ENCODE measurements at places on chromosomes 12 and 14. TPM values are rescaled to one million over a fixed set of nuclear protein-coding genes. Genes with fewer than 3 reads are reported as not detected.

DNA sequence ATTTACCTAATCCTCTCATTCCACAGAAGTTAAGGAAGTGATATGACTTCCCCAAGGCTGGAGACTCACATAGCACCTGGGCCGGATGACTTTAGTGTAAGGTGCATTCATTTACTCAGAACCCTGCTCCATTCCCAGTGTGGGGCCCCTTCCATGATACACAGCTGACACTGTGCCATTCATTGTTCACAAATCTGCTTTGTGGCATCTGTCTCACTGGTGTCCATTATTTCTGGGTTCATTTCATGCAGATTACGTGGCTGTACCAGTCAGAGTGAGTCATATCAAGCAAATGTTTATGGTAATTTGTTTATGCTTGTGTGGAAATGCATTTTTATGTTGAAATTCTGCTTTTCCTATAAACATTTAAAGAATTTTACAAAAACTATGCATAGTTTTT is 5.2 kb downstream of the ANO4 start:
- H3K27ac ChIP-seq, result no peak overlapping the region
- peaks cover 9% of the 10 kb centered on the region for H3K27me3 ChIP-seq
- peak; percentile 18 for DNase-seq
- peaks cover 6% of the 10 kb centered on the region for H3K36me3 ChIP-seq

GRCh38 chr14:68936476-68936875 is 42.6 kb downstream of the ACTN1 start:
- no peak overlapping the region for H3K4me3 ChIP-seq
- no peaks in the 10 kb centered on the region for H3K27me3 ChIP-seq
- H3K36me3 ChIP-seq, result peaks cover 12% of the 10 kb centered on the region
- peaks cover 42% of the 10 kb centered on the region for H3K4me1 ChIP-seq

GRCh38 chr12:91382081-91382543 is 199.5 kb upstream of the DCN start:
- peaks cover 19% of the 10 kb centered on the region for H3K4me1 ChIP-seq
- H3K27ac ChIP-seq, result peak overlapping the region; percentile 21
- no peaks in the 10 kb centered on the region for H3K27me3 ChIP-seq
- H3K36me3 ChIP-seq, result no peaks in the 10 kb centered on the region

DNA sequence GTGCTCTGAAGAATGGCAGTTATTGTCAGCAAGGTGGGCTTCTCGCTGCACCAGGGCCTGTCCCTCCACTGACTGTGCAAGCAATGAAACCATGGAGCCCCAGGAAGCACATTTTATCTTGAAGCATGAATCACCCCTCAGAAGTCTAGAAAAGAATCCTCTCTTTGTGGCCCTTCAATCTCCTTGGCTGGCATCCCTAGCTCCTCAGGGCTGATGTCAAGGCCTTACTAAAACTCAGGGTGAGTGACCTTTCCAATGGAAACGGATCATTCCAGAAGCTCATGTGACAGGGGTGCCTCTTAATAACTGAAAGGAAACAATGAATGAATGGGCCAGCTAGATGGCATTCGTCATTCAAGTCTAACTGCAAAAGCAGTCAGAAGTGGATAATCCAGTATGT is 22.3 kb upstream of the PLEKHH1 start:
- peaks cover 12% of the 10 kb centered on the region for H3K27me3 ChIP-seq
- H3K4me1 ChIP-seq, result no peaks in the 10 kb centered on the region
- no peak overlapping the region for H3K27ac ChIP-seq
- no peak for DNase-seq
- no peak overlapping the region for H3K4me3 ChIP-seq

- H3K36me3 ChIP-seq, result peaks cover 69% of the 10 kb centered on the region
- no peak for DNase-seq
- peaks cover 35% of the 10 kb centered on the region for H3K4me1 ChIP-seq
These were observed 31.1 kb downstream of the ELK3 start for GRCh38 chr12:96225044-96225855.

- H3K27ac ChIP-seq, result no peak overlapping the region
- no peaks in the 10 kb centered on the region for H3K36me3 ChIP-seq
- DNase-seq, result no peak
These were observed 980.5 kb downstream of the TMEM121 start for GRCh38 chr14:106506881-106507305.

GRCh38 chr14:62706217-62706616 is 339.0 kb downstream of the KCNH5 start:
- no peaks in the 10 kb centered on the region for H3K36me3 ChIP-seq
- H3K4me1 ChIP-seq, result no peaks in the 10 kb centered on the region
- no peak for DNase-seq
- no peak overlapping the region for H3K27ac ChIP-seq
- no peaks in the 10 kb centered on the region for H3K27me3 ChIP-seq

DNA sequence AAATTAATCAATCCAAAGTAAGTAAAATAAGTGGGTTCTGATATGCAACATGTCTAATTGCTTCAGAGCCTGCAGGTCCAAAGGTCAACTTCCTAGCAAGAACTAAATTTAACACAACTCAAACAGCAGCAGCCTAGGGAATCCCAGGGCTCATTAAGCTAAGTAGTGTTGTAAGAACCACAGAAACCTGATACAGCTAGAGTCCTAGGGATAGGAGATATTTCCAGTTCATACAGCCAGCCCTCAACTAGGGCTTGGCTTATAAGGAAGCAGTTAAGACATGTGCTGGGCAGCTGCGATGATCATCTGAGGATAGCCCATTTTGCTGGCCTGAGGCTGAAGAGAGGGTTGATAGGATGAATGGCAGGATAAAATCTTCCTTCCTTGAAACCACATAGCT is at the start of gene OR4Q3:
OR4Q3 (plus strand) TSS at position 316 of the 400 bp plus-strand sequence.
- no peak within 1 kb of the TSS for H3K27ac ChIP-seq
- peaks cover 11% of the 10 kb centered on the region for H3K27me3 ChIP-seq
- H3K4me1 ChIP-seq, result no peaks in the 10 kb centered on the region
- no peak within 1 kb of the TSS for H3K4me3 ChIP-seq
- no peak for DNase-seq

DNA sequence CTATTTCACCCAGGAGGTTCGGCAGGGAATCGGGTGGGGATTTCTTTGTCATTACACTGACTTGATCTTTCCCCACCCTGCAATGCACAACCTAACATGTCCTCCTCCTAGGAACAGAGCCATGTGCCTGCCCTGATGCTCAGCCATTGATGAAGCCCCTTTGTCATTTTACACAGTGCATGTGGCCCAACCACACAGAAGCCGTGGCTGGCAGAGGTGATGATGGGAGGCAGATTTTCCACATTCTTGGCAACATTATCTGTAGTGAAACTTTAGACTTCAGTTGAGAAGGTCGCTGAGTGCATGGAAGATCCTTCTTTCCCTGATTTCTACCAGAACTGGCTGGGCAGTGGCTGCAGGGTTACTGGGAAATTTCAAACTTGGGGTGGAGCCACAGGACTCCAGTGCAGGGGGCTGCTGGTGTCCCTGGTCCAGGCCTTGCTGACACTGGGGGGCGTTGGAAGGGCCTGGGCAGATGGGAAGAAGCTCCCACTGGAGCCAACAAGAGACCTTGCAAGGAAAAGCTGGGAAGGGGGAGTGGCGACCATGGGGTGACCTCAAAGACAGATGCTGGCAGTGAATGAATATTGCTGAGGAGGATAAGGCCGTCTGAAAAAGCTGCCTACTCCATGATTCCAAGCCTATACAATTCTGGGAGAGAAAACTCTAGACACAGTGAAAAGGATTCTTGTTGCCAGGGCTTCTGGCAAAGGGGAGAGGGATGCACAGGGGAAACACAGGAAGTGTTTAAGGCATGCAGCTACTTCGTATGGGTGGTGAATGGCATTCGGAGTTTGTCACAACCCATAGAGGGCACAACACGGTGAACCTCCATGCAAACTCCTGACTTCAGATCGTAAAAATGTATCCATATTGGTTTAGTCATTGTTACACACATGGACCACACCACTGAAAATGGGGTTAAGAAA is 41.8 kb upstream of the P2RX7 start:
- no peak for DNase-seq
- no peak overlapping the region for H3K4me3 ChIP-seq
- peaks cover 9% of the 10 kb centered on the region for H3K27me3 ChIP-seq
- H3K36me3 ChIP-seq, result no peaks in the 10 kb centered on the region

DNA sequence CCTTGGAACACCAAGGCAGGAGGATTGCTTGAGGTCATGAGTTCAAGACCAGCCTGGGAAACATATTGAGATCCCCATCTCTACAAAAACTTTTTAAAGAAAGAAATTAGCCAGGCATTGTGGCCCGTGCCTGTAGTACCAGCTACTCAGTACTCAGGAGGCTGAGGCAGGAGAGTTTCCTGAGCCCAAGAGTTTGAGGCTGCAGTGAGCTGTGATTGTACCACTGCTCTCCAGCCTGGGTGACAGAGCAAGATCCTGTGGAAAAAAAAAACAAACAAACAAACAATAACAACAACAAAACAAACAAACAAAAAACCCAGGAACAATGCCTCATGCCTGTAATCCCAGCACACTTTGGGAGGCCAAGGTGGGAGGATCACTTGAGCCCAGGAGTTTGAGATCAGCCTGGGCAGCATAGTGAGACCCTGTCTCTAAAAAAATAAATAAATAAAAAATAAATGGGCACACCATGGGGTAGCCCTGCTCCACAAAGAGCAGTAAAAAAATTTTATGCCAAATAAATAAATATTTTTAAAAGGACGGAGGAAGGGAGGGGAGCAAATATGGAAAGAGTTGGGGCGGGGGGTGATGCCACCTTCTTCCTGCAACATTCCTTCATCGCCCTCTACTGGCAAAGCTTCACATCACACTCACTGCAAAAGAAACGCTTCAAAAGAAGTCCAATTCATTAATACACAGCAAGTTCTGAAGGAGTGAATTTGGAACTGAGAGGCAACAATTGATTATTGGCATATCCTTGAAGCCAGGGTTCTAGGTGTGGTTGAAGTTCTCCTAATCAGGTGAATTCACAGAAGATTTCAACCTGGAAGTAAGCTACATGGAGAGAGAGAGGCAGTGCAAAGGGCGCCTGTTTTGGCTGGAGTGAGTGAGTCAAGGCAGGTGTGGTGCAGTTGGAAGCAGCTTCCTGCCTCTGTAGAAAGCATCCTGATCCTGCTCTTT is 8.8 kb upstream of the GNPTAB start:
- H3K27me3 ChIP-seq, result no peaks in the 10 kb centered on the region
- no peak overlapping the region for H3K4me3 ChIP-seq
- H3K36me3 ChIP-seq, result no peaks in the 10 kb centered on the region

DNA sequence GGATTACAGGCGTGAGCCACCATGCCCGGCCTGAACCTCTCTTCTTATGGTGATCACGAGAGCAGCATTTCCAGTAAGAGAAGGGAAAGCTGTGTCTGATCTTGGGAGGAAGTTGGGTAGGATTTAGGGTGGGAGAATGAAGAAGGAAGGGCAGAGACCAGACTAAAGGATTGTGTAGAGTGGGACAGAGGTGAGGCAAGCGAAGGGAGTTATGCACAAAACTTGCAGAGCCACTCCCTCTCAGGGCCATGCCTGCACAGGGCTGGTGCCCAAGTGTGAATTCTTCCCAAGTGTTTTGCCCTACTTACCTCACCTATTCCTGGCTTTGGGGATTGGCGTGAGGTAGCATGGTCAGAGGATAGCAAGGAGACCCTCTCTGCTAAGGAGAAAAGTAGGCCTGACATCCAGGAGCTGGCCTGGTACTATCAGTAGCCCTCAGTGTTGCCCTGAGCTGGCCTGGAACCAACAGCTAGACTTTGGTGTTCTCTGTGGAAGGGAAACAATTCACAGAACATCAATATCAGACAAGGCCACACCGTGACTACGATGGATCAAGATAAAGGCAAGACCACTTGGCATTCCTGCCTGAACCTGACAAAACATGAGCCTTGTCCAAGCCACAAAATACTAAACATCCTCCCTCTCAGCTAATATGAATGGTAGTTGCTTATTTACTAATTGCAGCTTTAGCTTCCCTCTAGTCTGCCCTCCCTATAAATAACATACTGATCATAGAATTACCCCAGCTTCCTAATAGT is 201.0 kb upstream of the AMIGO2 start:
- DNase-seq, result no peak
- no peaks in the 10 kb centered on the region for H3K36me3 ChIP-seq
- H3K27me3 ChIP-seq, result no peaks in the 10 kb centered on the region
- no peak overlapping the region for H3K4me3 ChIP-seq
- H3K27ac ChIP-seq, result no peak overlapping the region
- peaks cover 28% of the 10 kb centered on the region for H3K4me1 ChIP-seq

DNA sequence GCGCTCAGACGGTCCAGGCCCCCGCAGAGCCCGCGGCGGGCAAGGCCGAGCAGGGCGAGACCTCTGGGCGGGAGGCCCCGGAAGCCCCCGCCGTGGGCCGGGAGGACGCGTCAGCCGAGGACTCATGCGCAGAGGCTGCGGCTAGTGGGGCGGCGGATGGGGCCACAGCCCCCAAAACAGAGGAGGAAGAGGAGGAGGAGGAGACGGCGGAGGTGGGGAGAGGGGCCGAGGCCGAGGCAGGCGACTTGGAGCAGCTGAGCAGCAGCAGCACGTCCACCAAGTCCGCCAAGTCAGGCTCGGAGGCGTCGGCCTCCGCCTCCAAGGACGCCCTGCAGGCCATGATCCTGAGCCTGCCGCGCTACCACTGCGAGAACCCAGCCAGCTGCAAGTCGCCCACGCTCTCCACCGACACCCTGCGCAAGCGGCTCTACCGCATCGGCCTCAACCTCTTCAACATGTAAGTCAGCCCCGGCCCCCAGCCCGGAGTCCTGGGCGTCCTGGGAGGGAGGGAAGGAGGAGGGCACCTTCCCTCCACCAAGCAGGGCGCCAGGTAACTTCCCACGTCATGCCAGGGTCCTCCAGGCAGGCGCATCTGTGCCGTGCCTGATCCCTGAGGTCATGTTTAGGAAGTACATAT is 72.4 kb downstream of the IQSEC3 start:
- H3K27me3 ChIP-seq, result peaks cover 41% of the 10 kb centered on the region
- DNase-seq, result no peak
- H3K4me3 ChIP-seq, result no peak overlapping the region
- H3K4me1 ChIP-seq, result no peaks in the 10 kb centered on the region
- H3K36me3 ChIP-seq, result no peaks in the 10 kb centered on the region

- H3K27me3 ChIP-seq, result no peaks in the 10 kb centered on the region
- no peaks in the 10 kb centered on the region for H3K4me1 ChIP-seq
- no peak overlapping the region for H3K4me3 ChIP-seq
- H3K36me3 ChIP-seq, result no peaks in the 10 kb centered on the region
These were observed 460.8 kb downstream of the TMEM117 start for GRCh38 chr12:44296624-44297197.

DNA sequence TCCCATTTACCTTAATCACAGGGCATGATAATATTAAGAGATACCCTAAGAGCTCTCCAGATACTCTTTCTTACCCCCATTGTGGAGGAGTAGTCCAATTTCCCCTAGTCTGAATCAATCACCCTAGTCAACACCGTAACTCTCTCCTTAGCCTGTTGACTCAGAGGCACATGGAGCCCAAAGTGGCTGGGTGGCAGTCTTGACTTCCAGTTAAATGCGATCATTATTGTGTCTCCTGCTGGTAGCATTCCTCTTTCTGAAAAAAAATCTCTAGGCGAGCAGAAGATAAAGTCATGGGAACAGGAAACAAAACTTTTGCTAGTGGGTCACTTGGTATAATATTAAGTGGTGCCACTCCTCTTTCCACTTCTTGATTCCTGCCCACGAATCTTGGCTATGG is 46.4 kb downstream of the EMP1 start:
- H3K36me3 ChIP-seq, result no peaks in the 10 kb centered on the region
- H3K4me1 ChIP-seq, result peaks cover 7% of the 10 kb centered on the region

Gene TMCC3
- total RNA-seq, result 7.0 TPM

Gene FBXW8
- 24.2 TPM for total RNA-seq

Gene RTL1
- not detected for total RNA-seq

Gene PIK3C2G
- total RNA-seq, result 10.6 TPM

Gene SLC39A5
- total RNA-seq, result not detected

Gene AKAP6
- total RNA-seq, result 2.3 TPM

Gene CAPZA3
- total RNA-seq, result 0.28 TPM

Gene PRB3
- not detected for total RNA-seq

Gene USP15
- 71.0 TPM for total RNA-seq

Gene BICDL1
- total RNA-seq, result 20.7 TPM

Measured in MCF 10A (cell line).